ENCODE measurements at places on chromosomes 7 and 10.

DNA sequence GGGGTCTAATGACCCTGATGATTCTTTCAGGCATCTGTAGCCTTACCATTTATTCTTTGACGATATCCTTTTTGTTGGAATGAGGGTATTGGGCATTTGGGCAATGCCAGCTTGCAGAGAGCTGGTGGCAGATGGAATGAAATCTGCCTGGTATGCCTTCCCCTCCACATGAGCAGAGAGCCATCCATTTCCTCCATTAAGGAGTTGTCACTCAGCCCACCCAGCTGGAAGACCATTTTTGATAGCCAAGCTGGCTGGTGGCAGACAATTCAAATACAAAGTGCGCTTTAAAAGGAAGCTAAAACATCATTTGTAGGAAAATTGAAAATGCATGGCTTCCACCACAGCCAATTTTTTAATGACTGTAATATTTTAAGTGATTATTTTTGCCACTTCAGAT is 240.1 kb upstream of the SLC26A5 start:
- H3K36me3 ChIP-seq = no peaks in the 10 kb centered on the region
- H3K4me3 ChIP-seq = no peak overlapping the region
- DNase-seq = no peak
- no peaks in the 10 kb centered on the region for H3K4me1 ChIP-seq
- no peaks in the 10 kb centered on the region for H3K27me3 ChIP-seq

DNA sequence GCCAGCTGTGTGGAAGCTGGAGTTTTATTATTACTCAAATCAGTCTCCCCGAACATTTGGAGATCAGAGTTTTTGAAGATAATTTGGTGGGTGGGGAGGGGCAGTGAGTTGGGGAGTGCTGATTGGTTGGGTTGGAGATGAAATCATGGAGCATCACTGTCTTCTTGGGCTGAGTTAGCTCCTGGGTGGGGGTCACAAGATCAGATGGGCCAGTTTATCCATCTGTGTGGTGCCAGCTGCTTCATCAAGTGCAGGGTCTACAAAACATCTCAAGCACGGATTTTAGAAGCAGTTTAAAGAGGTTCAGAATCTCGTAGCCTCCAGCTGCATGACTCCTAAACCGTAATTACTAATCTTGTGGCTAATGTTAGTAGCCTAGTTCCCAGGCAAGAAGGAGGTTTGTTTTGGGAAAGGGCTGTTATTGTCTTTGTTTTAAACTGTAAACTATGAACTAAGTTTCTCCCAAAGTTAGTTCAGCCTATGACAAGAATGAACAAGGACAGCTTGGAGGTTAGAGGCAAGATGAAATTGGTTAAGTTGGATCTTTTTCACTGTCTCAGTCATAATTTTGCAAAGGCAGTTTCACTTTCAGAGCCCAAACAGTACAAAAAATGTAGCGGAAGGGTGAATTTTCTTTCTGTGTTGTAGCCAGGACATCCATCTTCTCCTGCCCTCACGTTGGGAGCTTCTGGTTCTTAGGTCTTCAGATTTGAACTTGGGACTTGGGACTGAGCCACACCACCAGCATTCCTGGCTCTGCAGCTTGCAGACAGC is 43.1 kb downstream of the KLF6 start:
- DNase-seq = no peak
- H3K27ac ChIP-seq = no peak overlapping the region
- no peaks in the 10 kb centered on the region for H3K4me1 ChIP-seq
- no peaks in the 10 kb centered on the region for H3K36me3 ChIP-seq
- H3K27me3 ChIP-seq = no peaks in the 10 kb centered on the region
- no peak overlapping the region for H3K4me3 ChIP-seq

- no peaks in the 10 kb centered on the region for H3K36me3 ChIP-seq
- H3K27me3 ChIP-seq = no peaks in the 10 kb centered on the region
- H3K4me3 ChIP-seq = no peak overlapping the region
- no peak overlapping the region for H3K27ac ChIP-seq
Observed at GRCh38 chr7:132059141-132059540, 502.7 kb upstream of the PODXL start.

DNA sequence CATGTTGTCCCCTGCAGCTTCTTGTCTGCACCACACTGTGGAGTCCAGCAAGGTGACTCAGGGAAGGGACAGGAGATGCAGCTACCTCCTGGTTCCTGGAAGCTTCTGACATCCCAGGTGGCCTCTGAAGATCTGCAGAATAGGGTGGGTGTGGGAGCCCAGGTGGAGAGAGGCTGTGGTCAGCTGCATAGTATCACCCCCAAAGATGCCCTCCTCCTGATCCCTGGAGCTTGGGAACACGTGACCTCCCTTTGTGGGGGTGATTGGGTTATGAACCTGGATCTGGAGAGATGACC is 25.4 kb downstream of the CALML3 start:
- H3K27ac ChIP-seq = no peak overlapping the region
- H3K27me3 ChIP-seq = no peaks in the 10 kb centered on the region
- H3K4me1 ChIP-seq = no peaks in the 10 kb centered on the region
- no peak for DNase-seq

- peaks cover 8% of the 10 kb centered on the region for H3K36me3 ChIP-seq
- H3K27ac ChIP-seq = no peak overlapping the region
- H3K27me3 ChIP-seq = peaks cover 16% of the 10 kb centered on the region
- no peak overlapping the region for H3K4me3 ChIP-seq
- peaks cover 15% of the 10 kb centered on the region for H3K4me1 ChIP-seq
Observed at GRCh38 chr10:102397222-102398171, 2.0 kb downstream of the NFKB2 start.

DNA sequence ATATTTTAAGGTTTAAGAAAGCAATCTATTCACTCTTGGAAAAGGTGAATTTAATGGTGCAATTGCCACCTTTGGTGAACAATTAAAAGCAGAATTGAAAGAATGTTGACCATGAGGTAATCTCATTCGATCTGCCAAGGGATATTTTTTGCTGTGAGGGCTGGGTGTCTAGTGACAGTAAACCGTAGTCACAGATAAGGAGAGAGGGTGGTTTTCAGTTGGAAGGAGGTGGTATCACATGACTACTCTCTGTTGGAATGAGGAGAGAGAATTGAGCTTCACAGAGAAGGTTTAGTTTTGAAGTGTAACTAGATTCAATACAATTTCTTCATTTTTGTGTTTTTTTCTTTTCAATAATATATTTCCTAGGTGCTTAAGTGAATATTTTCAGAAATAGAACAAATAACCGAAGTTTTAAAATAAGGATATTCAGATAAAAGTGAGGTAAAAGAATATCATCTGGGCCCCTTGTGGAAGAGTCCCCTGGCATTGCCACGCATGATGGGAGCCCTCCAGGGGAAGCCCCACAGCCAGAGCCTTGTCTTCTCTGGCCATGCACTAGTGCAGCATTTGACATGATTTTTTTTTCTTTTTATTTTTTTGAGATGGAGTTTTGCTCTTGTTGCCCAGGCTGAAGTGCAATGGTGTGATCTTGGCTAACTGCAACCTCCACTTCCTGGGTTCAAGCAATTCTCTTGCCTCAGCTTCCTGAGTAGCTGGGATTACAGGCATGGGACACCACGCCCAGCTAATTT is 73.4 kb downstream of the GPR141 start:
- DNase-seq = no peak
- no peak overlapping the region for H3K27ac ChIP-seq
- no peaks in the 10 kb centered on the region for H3K27me3 ChIP-seq
- no peak overlapping the region for H3K4me3 ChIP-seq
- H3K4me1 ChIP-seq = no peaks in the 10 kb centered on the region

GRCh38 chr7:7274782-7275181 is 92.4 kb downstream of the C1GALT1 start:
- H3K27ac ChIP-seq = no peak overlapping the region
- H3K4me1 ChIP-seq = no peaks in the 10 kb centered on the region
- H3K4me3 ChIP-seq = no peak overlapping the region
- no peaks in the 10 kb centered on the region for H3K36me3 ChIP-seq
- no peaks in the 10 kb centered on the region for H3K27me3 ChIP-seq

- H3K27me3 ChIP-seq = no peaks in the 10 kb centered on the region
- H3K36me3 ChIP-seq = no peaks in the 10 kb centered on the region
- no peak for DNase-seq
- no peak overlapping the region for H3K27ac ChIP-seq
- no peaks in the 10 kb centered on the region for H3K4me1 ChIP-seq
- no peak overlapping the region for H3K4me3 ChIP-seq
Observed at GRCh38 chr7:88357781-88358525, 51.3 kb upstream of the STEAP4 start.

- H3K27ac ChIP-seq = no peak overlapping the region
- peaks cover 5% of the 10 kb centered on the region for H3K4me1 ChIP-seq
- DNase-seq = no peak
- no peaks in the 10 kb centered on the region for H3K36me3 ChIP-seq
- no peak overlapping the region for H3K4me3 ChIP-seq
- no peaks in the 10 kb centered on the region for H3K27me3 ChIP-seq
Observed at GRCh38 chr10:130929422-130930325, 381.8 kb downstream of the TCERG1L start.

- H3K27ac ChIP-seq = no peak overlapping the region
- H3K4me1 ChIP-seq = no peaks in the 10 kb centered on the region
- DNase-seq = no peak
- no peak overlapping the region for H3K4me3 ChIP-seq
- no peaks in the 10 kb centered on the region for H3K36me3 ChIP-seq
Observed at GRCh38 chr7:2444476-2444875, 31.7 kb downstream of the GRIFIN start.

DNA sequence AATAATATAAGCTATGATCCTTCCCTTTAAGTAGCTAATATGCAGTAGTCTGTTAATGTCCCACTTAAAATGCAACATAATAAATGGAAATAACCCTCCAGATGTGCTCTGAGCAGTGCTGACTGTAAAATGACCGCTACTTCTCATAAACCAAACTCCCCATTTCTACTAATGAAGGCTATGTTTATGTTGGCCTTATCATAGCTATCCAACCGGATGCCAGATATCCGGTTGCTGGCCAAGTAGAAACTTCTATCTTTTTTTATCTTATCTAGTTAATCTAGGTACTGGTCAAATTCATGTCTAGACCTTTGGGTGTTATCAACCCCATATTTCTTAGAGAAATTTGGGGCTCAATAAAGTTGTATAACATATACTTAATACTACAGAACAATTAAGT is 56.6 kb downstream of the CHRM2 start:
- no peaks in the 10 kb centered on the region for H3K27me3 ChIP-seq
- no peak overlapping the region for H3K27ac ChIP-seq
- H3K4me3 ChIP-seq = no peak overlapping the region
- H3K4me1 ChIP-seq = no peaks in the 10 kb centered on the region
- no peaks in the 10 kb centered on the region for H3K36me3 ChIP-seq

DNA sequence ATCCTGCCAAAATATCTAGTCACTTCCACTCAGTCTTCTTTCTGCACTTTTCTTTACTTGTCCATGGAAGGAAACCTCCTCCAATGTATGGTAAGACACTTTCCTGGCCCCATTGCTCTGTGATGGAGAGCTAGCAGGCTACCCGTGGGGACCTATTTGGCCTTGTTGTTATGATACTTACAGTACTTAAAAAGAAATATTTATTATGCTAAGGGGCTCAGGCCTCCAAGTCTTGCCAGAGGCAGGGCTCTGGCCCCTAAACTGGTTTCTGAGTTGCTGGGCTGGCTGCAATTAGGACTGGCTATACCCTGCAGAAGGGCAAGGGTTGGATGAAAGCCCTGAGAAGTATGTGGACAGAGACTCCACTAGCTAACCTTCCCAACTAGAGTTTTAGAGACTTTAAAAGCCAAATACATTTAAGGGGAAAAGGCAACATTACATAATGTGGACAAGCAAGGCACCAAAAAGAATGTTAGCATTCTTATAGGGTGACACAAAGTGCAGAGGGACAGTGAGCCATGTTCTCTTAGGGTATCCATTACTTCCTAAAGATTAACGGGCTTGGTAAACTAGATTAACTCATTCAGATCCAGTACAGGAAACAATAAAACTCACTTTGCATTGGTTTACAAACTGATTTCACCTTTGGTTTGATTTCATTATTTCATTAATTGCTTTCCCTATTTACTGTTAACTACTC is 84.9 kb upstream of the INHBA start:
- DNase-seq = no peak
- no peaks in the 10 kb centered on the region for H3K4me1 ChIP-seq
- H3K4me3 ChIP-seq = no peak overlapping the region
- H3K27ac ChIP-seq = no peak overlapping the region
- H3K36me3 ChIP-seq = no peaks in the 10 kb centered on the region

DNA sequence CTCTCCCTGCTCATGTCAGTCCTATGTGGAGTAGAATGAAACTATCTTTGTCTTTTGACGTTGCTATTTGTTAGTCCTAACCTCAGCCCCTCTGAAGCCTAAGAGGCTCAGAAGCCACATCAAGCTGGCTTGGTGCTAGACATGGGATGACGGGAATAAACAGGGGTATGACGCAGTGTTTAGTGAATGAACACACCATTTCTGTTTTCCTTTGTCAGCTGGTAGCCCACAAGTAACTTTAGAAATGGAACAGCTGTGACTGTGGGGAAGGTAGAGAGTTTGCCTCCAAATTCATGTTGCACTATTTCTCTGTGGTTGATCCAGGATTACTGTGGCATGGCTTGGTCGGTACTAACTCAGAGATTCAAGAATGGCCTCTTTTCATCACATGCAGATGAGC is 31.3 kb downstream of the COX15 start:
- no peaks in the 10 kb centered on the region for H3K27me3 ChIP-seq
- peaks cover 5% of the 10 kb centered on the region for H3K36me3 ChIP-seq
- no peaks in the 10 kb centered on the region for H3K4me1 ChIP-seq
- DNase-seq = no peak
- H3K27ac ChIP-seq = no peak overlapping the region

DNA sequence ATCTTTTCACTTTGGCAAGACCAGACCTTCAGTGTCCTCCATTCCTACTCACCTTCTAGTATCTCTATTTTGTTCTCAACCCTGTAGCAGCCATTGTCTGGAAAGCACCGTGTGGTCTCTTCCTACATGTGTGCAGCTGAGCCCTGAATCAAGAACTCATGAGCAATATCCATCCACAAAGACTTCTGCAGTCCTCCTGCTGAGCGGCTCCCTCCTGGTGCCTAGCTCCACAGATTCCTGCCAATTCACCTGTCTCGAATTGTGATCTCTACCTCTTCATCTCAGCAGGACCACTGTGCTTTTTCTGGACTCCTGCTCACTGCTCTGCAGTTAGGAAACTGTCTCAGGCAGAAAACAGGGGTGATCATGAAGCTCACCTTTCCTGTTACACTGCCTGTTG is 118.8 kb downstream of the RELN start:
- DNase-seq = no peak
- no peaks in the 10 kb centered on the region for H3K36me3 ChIP-seq
- H3K27ac ChIP-seq = no peak overlapping the region
- no peak overlapping the region for H3K4me3 ChIP-seq
- no peaks in the 10 kb centered on the region for H3K27me3 ChIP-seq

GRCh38 chr10:33114451-33114952 is 156.5 kb upstream of the ITGB1 start:
- no peaks in the 10 kb centered on the region for H3K27me3 ChIP-seq
- H3K4me3 ChIP-seq = no peak overlapping the region
- H3K36me3 ChIP-seq = no peaks in the 10 kb centered on the region
- H3K4me1 ChIP-seq = no peaks in the 10 kb centered on the region
- H3K27ac ChIP-seq = no peak overlapping the region

GRCh38 chr7:141541375-141541774 is 9.8 kb upstream of the AGK start:
- H3K4me3 ChIP-seq = no peak overlapping the region
- H3K4me1 ChIP-seq = no peaks in the 10 kb centered on the region
- no peak overlapping the region for H3K27ac ChIP-seq
- no peaks in the 10 kb centered on the region for H3K27me3 ChIP-seq
- DNase-seq = no peak
- H3K36me3 ChIP-seq = no peaks in the 10 kb centered on the region
